Left lobe of liver (tissue), 2 donors: ENCODE measurements at places on chromosomes 16 and 17. TPM values are rescaled to one million over a fixed set of nuclear protein-coding genes. Genes with fewer than 3 reads are reported as not detected.
A peak's percentile ranks its signal among the peaks of the same experiment; 100 is the strongest.

DNA sequence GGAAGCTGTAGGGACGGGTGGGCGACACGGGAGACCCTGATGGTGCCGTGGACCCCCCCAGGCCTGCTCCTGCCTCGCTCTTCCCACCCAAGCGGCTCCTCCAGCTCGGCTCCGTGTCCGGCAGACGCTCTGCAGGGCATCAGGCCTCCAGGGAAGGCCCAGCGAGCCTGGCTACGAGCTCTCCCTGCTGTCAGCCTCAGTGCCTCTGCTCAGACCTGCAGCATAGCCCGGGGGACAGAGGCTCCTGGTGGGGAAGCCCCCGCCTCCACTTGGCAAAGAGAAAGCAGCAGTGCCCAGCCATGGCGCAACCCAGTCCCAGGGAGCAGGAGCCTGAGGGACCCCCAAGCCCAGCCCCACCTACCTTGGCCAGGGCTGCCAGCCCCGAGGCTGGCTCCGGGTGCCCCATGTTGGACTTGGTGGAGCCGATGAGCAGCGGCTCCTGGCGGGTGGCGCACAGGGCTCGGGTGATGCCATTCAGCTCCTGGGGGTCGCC, 5.9 kb downstream of the FASN start:
- DNase-seq: no peak

DNA sequence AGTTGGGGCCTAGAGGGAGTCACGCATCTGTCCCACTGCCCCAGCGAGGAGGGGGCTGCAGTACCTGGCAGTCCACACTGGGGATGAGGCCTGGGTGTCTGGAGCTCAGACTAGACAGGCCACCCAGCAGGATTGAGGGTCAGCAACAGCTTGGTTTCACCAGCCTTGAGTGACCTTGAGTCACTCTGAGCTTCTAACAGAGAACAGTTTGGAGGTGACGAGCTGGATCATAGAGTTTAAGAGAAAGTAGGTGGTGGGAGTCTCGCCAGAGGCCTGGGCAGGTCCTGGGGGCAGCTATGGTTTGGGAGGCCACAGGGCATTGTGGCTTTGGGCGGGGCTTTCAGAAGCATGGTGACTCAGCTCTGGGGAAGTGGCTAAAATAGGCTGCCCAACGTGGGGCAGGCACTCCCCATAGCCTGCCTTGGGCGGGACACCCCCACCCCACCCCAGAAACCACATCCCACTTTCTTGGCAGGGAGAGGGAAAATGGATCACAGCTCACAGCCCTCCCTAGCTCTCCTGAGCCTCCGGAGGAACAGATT, 20.5 kb downstream of the CDC42EP4 start:
- DNase-seq: no peak

DNA sequence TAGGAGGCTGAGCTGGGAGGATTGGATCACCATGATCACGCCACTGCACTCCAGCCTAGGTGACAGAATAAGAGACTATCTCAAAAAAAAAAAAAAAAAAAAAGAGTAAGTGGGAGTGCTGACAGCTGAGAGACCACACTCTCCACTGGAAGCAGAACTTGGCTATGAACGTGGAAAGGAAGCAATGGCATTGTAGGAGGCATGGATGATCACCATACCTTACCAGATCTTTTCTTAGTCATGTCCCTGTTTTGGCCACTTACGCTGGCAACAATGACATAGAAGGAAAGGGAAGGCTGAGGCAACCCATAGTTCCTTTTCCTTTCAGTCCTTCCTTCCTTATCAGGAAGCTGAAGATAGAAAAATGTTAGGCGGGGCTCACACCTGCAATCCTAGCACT, 3.7 kb upstream of the ATP1B2 start:
- no peak for DNase-seq

- no peak for DNase-seq
Observed at GRCh38 chr16:21226749-21227148, 6.8 kb upstream of the ANKS4B start.

GRCh38 chr16:12210925-12211869, 234.7 kb downstream of the SNX29 start:
- DNase-seq: peak; percentile 55

DNA sequence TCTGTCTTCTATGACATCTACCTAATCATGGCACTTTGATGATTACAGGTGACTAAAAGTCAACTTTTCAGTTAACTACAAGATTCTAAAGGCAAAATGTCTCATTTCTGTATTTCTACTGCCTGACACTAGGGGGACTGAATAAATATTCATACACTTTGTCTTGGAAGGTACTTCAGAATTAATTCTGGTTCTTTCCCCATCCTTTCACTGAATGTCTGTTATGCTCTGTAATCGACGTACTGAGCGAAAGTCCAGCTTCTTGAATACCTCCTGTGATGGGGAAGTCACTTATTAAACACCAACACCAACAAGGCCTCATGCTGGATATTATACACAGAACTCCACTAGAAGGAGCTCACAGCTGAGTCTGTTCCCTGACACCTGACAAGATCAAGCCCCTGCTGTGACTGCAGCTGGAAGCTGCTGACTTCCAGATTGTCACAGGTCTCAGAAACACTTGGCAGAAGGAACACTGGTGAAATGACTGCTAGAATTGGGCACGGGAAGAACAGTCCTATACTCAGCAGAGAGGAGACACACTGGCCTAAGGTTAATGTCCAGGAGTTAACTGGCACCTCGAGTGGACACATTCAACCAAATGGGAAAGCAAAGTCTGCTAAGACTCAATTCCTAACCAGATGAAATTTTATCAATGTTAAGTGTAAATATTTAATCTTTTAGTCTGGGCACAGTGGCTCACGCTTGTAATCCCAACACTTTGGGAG, 31.9 kb downstream of the CMC2 start:
- peak; percentile 78 for DNase-seq

DNA sequence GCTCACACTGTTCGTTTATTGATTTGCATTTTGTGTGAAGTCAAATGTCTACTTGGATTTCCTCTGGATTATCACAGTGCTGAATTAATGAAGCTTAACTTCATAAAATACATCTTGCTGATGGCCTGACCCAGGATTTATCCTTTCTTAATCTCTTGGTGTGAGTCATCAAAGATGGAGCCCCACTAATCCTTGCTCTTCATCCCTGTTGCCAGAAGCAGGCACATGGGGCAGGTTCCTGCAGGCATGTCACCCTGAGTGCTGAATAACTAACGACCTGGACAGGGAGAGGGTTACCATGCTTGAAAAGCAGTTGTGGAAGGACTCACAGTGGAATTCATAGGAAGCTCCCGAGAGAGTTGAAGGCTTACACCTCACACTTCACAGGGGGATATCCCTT, 56.0 kb upstream of the FA2H start:
- no peak for DNase-seq

GRCh38 chr16:67651847-67652246, 6.9 kb downstream of the CARMIL2 start:
- DNase-seq: no peak

GRCh38 chr17:34237458-34237857, 17.6 kb upstream of the CCL2 start:
- no peak for DNase-seq

DNA sequence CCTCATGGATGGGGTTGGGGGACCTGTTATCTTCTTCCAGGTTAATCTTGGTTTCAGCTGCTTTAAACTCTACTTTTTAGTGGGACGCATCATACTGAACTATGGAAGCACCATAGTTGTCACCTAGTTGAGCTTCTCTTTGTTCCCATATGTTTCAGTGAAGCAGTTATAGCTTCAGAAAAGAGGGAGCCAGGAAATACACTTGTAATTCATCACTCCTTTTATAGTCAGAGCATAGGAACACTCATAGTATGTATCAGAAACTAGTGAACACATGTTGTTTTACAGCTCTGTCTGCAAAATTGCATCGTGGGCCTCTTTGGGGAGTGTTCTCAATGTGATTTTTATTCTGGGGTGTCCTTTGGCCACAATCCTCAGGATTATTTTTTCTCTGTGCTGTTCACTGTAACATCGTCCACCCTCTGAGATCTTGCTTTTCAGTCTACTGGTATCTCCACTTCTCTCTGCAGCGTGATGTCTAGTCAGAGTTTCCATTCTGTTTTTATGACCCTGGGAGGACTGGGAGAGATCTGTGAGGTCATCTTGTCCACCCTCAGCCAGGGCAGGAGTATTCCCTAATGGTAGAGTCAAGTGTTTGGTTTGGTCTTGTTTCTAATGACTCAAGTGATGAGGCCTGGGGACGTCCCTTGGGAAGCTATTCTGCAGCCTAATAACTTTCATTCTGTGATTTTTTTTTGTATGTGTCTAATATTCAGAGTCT, 585.4 kb downstream of the WWOX start:
- no peak for DNase-seq

- DNase-seq: no peak
Observed at GRCh38 chr16:30053376-30054015, 12.1 kb upstream of the ALDOA start.

DNA sequence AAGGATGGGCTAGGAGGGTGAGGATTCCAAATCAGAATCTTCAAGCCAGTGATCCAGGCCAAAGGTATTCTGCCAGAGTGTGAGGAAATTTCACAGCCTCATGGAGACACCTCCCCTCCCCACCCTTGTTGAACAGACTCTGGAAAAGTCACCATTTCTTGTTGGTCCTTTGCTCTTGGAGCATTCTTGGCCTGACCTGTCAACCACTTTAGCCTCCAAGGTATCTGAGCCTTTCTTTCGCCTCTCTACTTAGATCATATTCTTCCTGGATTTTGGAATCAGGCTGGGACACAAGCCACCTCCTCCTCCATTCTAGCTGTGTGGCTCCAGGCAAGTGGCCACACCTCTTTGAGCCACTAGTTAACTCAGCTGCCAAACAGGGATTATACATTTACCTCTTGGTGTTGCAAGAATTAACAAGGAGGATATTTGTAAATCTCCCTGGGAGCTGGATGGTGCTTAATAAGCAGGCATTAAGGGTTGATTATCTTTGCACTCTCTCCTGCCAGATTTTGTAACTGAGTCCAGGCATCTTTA, 193.5 kb downstream of the WWOX start:
- DNase-seq: peak; percentile 76

SPPL2C gene
- total RNA-seq: not detected

NHLRC4 gene
- 0.28 TPM for total RNA-seq

GLP2R gene
- total RNA-seq: 0.68 TPM

MINK1 gene
- 34.1 TPM for total RNA-seq

CASKIN1 gene
- 0.05 TPM for total RNA-seq

CEP295NL gene
- total RNA-seq: 0.33 TPM

TM4SF5 gene
- 79.0 TPM for total RNA-seq
